ENCODE measurements at places on chromosomes 2 and 18. TPM values are rescaled to one million over a fixed set of nuclear protein-coding genes. Genes with fewer than 3 reads are reported as not detected.

Gene AQP12A
- total RNA-seq = not detected

Gene KCNF1
- not detected for total RNA-seq

Gene POTEJ
- total RNA-seq = not detected

Gene DTNB
- 45.3 TPM for total RNA-seq

Gene DYNAP
- not detected for total RNA-seq

Gene CRYBA2
- not detected for total RNA-seq

Gene KCNG2
- not detected for total RNA-seq

Gene ZBTB7C
- not detected for total RNA-seq

Gene LINC00305
- not detected for total RNA-seq

Gene CCL20
- total RNA-seq = 2.6 TPM

Gene APLF
- 9.5 TPM for total RNA-seq

Gene TUBA4B
- total RNA-seq = not detected
